GM06990 (cell line): ENCODE measurements at places on chromosomes 16 and 17.

DNA sequence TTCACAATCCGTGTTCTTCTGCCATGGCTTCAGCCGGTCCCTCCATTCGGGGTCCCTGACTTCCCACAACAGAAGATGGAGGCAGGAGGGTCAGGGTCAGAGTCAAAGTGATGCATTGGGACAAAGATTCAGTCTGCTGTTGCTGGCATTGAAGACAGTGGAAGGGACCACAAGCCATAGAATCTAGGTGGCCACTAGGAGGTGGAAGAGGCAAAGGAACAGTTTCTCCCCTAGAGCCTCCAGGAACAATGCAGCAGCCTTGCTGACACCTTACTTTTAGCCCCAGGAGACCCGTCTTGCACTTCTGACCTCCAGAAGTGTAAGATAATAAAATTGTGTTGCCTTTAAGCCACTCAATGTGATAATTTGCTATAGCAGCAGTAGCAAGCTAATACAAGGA, 55.9 kb downstream of the MFSD11 start:
- DNase-seq: no peak

- DNase-seq: no peak
Measured at GRCh38 chr17:65013613-65014391, 42.7 kb downstream of the GNA13 start.

GRCh38 chr17:78979780-78980623, at the start of gene LGALS3BP:
Gene LGALS3BP, minus strand, starts transcription at chr17:78979923. Its CDS starts 2,732 bp downstream, at chr17:78977191.
- DNase-seq: no peak

DNA sequence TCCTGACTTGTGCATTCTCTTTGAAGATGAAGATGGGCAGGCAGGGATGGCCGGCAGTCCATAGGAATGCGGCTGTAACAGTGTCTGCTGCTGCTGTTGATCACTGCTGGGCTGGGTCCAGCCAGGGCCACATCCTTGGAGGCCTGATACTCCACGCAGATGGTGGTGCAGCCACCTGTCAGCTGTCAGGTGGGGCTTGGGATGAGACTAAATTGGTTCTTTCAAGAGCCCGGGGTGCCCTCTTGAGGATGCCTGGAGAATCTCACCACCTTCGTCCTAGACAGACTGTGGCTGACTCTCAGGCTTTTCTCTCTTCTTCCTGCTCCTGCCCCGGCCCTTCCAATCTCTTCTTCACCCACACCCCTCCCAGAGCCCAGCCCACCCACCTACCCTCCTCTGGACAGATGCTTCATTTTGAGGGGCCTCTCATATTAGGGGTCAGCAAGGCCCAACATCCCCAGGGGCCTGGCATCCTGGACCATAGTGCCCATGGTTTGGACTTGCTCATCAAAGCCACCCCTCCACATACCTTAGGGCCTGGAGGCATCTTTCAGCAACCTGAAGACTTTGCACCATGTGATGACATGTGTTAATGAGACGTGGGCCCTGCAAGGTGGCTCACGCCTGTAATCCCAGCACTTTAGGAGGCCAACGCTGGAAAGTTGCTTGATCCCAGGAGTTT, 19.1 kb downstream of the OSBPL7 start:
- no peak for DNase-seq

DNA sequence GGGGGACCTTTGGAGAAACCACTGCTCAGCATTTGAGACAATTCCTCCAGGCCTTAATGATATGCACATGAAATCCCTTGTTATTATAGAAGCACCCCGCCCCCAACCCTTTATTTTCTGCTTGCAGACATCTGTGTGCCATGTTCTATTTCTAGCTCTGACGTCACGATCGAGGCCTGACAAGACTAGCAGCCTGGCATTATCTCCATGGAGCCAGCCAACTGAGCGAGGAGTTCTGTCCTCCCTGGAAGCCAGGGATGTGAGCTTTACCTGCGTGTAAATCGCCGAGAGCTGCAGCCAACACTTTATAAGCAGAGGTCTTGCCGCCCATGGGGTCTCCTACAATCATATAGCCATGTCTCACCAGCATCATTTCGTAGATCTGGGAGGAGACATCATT, 116.9 kb downstream of the DNAH3 start:
- DNase-seq: no peak

- DNase-seq: no peak
Measured at GRCh38 chr17:32590974-32591373, 104.2 kb downstream of the CDK5R1 start.

DNA sequence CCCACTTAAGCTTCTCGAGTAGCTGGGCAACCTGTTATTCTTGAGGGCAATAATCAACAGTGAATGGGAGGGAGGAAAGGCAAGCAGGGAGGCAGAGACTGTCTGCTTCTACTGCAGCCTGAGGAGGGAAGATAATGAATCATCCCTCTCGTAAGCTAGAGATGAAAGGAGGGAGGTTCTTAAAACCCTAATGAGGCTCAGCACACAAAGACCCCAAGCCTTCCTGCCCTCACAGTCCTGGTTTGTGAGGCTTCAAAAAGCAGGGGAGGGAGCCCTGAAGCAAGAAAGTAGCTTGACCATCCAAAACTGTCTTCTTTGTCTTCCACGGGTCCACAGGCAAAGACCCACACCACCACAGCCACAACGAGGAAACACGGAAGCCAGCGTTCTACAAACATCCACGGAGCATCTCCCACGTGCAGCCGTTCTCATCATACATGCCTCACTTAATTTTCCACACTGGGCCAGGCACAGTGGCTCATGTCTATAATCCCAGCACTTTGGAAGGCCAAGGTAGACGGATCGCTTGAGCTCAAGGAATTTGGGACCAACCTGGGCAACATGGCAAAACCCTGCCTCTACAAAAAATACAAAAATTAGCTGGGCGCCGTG, 1.8 kb downstream of the PIK3R5 start:
- no peak for DNase-seq

DNA sequence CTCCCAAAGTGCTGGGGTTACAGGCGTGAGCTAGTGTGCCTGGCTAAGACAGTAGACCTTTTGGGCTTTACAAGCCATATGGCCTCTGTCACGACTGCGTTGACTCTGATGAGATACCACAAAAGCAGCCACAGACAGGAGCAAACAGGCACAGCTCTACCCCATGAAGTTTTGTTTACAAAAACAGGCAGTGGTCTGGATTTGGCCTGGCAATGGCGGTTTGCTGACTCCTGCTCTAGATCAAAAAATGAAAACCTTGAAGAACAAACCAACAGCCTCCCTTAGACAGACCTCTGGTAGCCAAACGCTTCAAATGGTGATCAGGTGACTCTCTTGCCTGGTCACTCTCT, 20.7 kb downstream of the SLC43A2 start:
- no peak for DNase-seq

DNA sequence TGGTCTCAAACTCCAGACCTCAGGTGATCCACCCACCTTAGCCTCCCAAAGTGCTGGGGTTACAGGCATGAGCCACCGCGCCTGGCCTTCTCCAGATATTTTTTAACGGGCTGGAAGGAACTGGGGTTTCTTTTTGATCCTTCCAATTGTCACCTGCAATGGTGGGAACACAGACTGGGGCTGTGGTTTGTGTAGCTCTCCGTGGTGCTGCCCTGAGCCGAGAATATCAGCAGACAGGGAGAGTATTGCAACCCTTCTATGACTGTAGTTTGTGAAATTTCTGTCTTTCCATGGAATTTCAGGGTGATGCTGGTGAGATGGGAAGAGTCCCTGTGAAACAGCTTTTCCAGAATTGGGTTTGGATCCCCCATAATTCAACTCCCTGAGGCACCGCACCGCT, 263.5 kb downstream of the ENGASE start:
- DNase-seq: no peak
